Activated T-cell treated with anti-CD3 and anti-CD28 coated beads, Interleukin-2, amount 50 U/mL, for 72 hours (primary cell): ENCODE measurements at places on chromosomes 3 and 15. TPM values are rescaled to one million over a fixed set of nuclear protein-coding genes. Genes with fewer than 3 reads are reported as not detected.

- DNase-seq = no peak
- H3K36me3 ChIP-seq = no peaks in the 10 kb centered on the region
- H3K27me3 ChIP-seq = peaks cover 27% of the 10 kb centered on the region
- H3K4me3 ChIP-seq = no peak overlapping the region
Measured at GRCh38 chr3:100888881-100889280, 104.3 kb downstream of the ABI3BP start.

GRCh38 chr15:50277370-50277769 lies 11.8 kb upstream of the HDC start:
- peaks cover 35% of the 10 kb centered on the region for H3K4me1 ChIP-seq
- DNase-seq = no peak
- H3K27ac ChIP-seq = peak overlapping the region; percentile 3
- peaks cover 5% of the 10 kb centered on the region for H3K36me3 ChIP-seq
- no peaks in the 10 kb centered on the region for H3K27me3 ChIP-seq
- H3K4me3 ChIP-seq = no peak overlapping the region

- H3K36me3 ChIP-seq = no peaks in the 10 kb centered on the region
- H3K27ac ChIP-seq = no peak overlapping the region
- DNase-seq = no peak
- peaks cover 8% of the 10 kb centered on the region for H3K27me3 ChIP-seq
Measured at GRCh38 chr15:71103102-71103676, 12.1 kb upstream of the THSD4 start.

GRCh38 chr15:29815000-29815710 lies 7.1 kb downstream of the TJP1 start:
- no peaks in the 10 kb centered on the region for H3K4me1 ChIP-seq
- no peak overlapping the region for H3K4me3 ChIP-seq
- H3K27ac ChIP-seq = no peak overlapping the region
- H3K36me3 ChIP-seq = peaks cover 11% of the 10 kb centered on the region

DNA sequence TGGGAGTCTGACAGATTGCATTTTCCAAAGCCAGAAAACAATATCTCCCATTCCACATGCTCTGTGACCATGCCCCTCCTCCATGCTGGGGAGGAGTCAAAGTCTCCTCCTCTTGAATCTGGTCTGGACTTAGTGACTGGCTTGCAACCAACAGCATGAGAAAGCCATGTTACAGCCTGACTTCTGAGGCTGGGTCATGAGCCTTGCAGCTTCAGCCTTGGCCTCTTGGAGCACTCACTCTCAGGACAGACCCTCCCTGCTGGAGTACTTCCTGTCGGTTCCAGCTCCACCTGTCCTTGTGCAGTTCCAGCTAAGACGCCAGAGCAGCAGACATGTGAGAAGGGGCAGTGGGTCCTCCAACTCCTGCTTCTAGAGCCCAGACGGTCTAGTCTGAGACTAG lies 49.7 kb upstream of the RBSN start:
- H3K27ac ChIP-seq = no peak overlapping the region
- DNase-seq = no peak
- no peaks in the 10 kb centered on the region for H3K36me3 ChIP-seq
- H3K27me3 ChIP-seq = peaks cover 22% of the 10 kb centered on the region
- no peaks in the 10 kb centered on the region for H3K4me1 ChIP-seq

GRCh38 chr3:53046171-53047170 lies 598 bp upstream of the SFMBT1 start:
- peak overlapping the region; percentile 99 for H3K27ac ChIP-seq
- H3K36me3 ChIP-seq = peaks cover 5% of the 10 kb centered on the region
- peak; percentile 78 for DNase-seq
- H3K4me1 ChIP-seq = peaks cover 41% of the 10 kb centered on the region

GRCh38 chr3:4976109-4976508 lies 3.1 kb upstream of the BHLHE40 start:
- peaks cover 41% of the 10 kb centered on the region for H3K4me1 ChIP-seq
- DNase-seq = peak; percentile 65
- peak overlapping the region; percentile 96 for H3K27ac ChIP-seq
- no peaks in the 10 kb centered on the region for H3K27me3 ChIP-seq

DNA sequence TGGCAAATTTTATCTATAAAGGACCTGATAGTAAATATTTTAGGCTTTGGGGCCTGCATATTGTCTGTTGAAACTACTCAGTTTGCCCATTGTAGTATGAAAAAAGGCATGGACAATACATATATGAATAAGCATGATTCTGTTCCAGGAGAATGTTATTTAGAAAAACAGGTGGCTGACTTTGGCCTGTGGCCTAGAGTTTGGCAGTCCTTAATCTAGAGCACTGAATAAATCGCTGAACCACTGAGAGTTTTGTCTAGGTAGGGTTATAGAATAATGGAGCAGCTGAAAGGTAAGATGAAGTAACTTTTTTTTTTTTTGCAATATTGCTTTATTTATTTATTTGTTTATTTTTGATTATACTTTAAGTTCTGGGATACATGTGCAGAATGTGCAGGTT lies 75.0 kb downstream of the LRRC49 start:
- H3K4me1 ChIP-seq = no peaks in the 10 kb centered on the region
- no peaks in the 10 kb centered on the region for H3K27me3 ChIP-seq
- H3K36me3 ChIP-seq = no peaks in the 10 kb centered on the region
- no peak overlapping the region for H3K4me3 ChIP-seq

DNA sequence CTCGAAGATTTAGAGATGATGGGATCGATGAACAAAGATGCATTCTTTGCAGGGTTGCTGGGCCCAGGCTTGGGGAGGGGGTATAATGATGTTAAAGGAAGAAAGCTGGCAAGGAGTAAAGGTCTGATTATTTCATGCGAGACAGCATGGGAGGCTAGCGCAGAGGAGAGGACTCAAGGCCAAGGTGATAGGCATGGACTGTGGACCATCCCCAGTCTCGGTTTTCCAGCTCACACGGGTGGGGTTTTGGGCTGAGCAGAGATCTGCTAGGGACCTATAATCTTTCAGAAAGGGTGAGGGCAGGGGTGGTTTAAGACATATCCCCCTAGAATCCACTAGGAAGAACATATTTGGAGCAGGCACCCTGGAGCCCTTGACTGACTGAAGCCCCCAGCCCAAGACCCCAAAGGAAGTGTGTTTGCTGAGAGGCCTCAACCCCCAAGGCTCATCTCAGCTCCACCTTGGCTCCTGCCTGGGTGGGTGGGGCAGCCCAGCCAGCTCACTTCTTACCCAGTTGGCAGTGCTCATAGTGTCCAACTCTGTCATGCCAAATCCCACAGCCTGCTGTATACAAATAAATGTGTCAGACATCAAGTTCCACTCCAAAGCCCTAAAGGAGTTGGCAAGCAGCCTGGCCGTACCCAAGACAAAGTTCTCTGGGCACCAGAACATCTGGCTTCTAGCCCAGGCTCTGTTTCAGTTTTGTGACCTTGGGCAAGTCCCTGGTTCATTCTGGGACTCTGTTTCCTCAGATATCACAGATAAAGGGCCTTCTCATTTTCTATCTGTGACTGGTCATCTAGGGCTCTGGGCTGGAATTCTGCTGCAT lies 17.9 kb downstream of the ACSBG1 start:
- H3K4me3 ChIP-seq = no peak overlapping the region
- no peak overlapping the region for H3K27ac ChIP-seq
- H3K4me1 ChIP-seq = no peaks in the 10 kb centered on the region
- DNase-seq = no peak

GRCh38 chr3:84442533-84442932 lies 516.3 kb upstream of the CADM2 start:
- DNase-seq = no peak
- H3K36me3 ChIP-seq = no peaks in the 10 kb centered on the region
- H3K27me3 ChIP-seq = no peaks in the 10 kb centered on the region
- H3K4me1 ChIP-seq = no peaks in the 10 kb centered on the region

DNA sequence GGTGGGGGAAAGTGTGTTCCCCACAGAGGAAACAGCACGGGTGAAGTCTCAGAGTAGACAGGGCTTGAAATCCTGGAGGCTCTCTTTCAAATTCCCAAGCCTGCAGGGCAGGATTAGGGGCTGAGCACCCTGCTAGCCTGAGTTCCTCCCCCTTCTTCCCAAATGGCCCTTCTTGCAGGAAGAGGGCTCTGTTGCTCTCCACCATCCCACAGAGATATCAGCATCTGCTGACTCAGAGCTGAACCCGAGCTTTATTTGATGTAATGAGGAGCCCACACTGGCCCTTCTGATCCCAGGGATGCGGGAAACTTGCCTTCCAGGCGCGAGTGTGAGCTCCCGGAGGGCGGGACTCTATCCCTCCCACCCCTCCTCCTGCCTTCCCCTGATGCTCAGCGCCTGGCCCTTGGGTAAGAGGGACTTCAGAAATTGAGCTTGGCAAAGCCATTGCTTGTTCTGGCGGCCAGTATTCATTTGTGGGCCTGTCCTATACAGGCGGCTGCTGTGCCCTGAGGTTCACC lies 1.4 kb upstream of the STRA6 start:
- H3K36me3 ChIP-seq = no peaks in the 10 kb centered on the region
- H3K4me3 ChIP-seq = no peak overlapping the region
- H3K27me3 ChIP-seq = peaks cover 35% of the 10 kb centered on the region
- peaks cover 8% of the 10 kb centered on the region for H3K4me1 ChIP-seq
- H3K27ac ChIP-seq = no peak overlapping the region

DNA sequence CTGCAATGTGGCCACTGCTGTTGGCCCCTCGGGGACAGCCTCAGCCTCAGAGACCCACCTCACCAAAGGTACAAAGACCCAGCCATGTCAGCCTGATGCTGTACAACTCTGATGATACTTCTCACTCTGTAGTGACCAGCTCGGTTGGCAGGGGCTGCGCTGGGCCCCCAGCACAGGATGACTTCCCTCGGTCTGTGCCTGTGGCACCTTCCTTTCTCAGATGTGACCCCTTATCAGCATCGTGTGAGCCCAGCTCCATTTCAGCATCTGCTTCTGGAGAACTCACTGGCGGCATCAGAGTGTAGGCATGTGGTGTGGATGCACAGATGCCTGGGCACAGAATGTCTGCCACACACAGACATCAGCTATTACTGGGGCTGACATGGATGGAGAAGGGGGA lies 25.1 kb upstream of the CTXND1 start:
- no peak overlapping the region for H3K4me3 ChIP-seq
- DNase-seq = no peak
- no peaks in the 10 kb centered on the region for H3K36me3 ChIP-seq
- no peak overlapping the region for H3K27ac ChIP-seq

- H3K27me3 ChIP-seq = no peaks in the 10 kb centered on the region
- H3K4me1 ChIP-seq = no peaks in the 10 kb centered on the region
- H3K36me3 ChIP-seq = peaks cover 90% of the 10 kb centered on the region
- DNase-seq = no peak
Measured at GRCh38 chr15:25061808-25062550, 107.2 kb downstream of the SNRPN start.

DNA sequence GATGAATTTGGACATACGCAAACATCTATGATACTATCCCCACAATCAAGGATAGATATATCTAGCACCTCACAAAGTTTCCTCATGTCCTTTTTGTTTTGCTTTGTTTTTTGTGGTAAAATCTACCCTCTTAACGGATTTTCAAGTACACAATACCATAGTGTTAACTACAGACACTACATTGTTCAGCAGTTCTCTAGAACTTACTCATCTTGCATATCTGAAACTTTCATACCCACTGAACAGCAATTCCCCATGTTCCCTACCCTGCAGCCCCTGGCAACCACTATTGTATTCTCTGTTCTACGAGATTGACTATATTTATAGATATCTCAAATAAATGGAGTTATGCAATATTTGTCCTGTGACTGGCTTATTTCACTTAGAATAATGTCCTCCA lies 58.1 kb upstream of the TJP1 start:
- no peaks in the 10 kb centered on the region for H3K4me1 ChIP-seq
- no peak for DNase-seq
- no peak overlapping the region for H3K27ac ChIP-seq
- H3K4me3 ChIP-seq = no peak overlapping the region
- peaks cover 5% of the 10 kb centered on the region for H3K27me3 ChIP-seq

GRCh38 chr3:109784285-109784684 lies 446.9 kb upstream of the DPPA4 start:
- H3K27ac ChIP-seq = no peak overlapping the region
- no peaks in the 10 kb centered on the region for H3K27me3 ChIP-seq
- peaks cover 2% of the 10 kb centered on the region for H3K36me3 ChIP-seq

DNA sequence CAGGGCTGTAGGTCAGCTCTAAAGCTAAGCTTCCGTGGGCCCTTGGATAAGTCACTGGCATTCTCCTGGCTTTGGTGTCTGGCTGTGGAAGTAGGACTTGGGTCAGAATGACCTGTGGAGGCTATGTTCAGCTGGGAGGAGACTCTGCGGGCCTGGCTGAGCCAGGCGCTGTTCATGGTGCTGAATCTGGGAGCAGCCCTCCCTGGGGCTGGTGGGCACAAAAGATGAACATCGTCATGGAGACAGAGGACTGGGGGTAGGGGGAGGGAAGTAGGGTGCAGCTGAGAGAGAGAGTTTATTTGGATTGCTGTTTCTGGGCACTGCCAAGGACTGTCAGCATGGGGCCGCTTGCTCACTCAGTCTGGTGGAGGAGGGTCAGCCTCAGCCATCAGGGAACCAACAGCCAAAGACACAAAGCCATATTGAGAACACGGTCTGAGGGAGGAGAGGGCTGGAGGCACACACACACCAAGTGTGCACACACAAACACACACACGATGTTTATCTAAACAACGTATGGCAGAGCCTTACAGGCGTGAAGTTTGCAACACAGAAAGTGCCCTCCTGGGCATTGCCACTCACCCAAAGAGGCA lies 120.7 kb upstream of the LINGO1 start:
- H3K36me3 ChIP-seq = no peaks in the 10 kb centered on the region
- H3K27me3 ChIP-seq = no peaks in the 10 kb centered on the region
- H3K4me3 ChIP-seq = no peak overlapping the region
- H3K4me1 ChIP-seq = no peaks in the 10 kb centered on the region

BSN gene
- 0.21 TPM for total RNA-seq

GOLGA8O gene
- total RNA-seq = 2.8 TPM

MYRIP gene
- not detected for total RNA-seq

DTWD1 gene
- total RNA-seq = 17.2 TPM

MESP1 gene
- 4.5 TPM for total RNA-seq
